ENCODE measurements at places on chromosomes 4 and X.

DNA sequence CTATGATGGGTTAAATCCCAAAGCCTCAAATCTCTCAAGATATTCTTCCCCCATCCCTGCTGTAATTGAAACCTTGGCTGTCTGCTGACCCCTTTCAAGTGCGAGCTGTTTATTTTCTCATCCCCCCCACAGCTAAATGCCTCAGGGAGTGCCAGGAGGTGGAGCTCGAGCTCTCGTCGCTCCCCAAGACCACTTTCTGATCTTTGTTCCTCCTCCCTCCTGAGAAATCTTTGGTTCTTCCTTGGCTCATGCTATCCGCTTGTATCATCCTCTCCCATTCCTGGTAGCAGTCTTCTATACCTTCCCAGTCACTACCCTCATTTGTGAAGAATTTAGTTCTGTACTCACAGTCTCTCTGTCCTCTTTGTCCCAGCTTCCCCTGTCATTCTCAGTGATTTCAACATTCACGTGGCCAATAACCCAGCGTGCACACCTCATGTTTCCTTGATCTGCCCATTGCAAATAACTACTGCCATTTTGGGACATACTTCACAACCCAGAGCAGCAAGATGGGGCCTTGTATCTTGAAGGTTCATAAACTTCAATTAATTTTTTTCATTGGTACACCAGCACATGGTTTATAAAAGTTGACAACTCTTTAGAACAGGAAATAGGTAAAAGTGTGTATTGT is 9.2 kb upstream of the SLC25A43 start:
- DNase-seq, result no peak

DNA sequence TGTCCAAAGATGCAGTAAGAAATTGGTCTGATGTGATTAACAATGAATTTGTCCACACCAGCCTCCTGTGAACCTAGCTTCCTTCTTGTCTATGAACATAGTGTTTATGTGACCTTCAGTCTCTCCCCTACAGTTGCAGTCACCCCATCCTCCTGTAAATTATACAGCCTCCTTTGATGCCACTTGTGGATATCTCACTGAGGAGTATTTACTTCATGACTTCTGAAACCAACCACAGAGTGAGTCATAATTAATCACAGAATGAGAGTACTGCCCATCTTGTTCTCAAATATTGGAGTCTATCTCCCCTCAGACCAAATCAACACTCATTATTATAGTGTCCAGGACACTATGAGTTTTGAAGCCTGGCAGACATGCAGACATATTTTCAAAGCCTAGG is 27.3 kb upstream of the XAGE2 start:
- DNase-seq, result no peak

- DNase-seq, result no peak
Measured at GRCh38 chrX:119488749-119489148, 20.5 kb downstream of the SLC25A5 start.

DNA sequence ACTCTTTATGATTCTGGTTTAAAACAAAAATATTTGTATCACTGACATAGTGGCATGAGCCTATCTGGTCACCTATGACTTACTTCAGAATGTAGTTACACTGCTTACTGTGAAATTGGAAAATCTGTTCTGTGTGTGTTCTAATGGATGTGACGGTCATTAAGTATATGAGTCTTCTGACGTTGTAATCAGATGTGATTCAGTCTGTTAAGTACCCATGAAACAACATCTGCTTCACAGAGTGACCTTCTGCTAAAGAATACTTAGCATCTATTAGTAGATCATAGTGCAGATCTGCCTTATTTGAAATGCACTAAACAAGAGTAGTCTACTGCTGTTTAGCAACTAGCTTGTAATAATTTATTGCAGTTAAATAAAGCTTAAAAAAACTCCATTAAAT is 317.1 kb downstream of the DCTD start:
- no peak for DNase-seq

DNA sequence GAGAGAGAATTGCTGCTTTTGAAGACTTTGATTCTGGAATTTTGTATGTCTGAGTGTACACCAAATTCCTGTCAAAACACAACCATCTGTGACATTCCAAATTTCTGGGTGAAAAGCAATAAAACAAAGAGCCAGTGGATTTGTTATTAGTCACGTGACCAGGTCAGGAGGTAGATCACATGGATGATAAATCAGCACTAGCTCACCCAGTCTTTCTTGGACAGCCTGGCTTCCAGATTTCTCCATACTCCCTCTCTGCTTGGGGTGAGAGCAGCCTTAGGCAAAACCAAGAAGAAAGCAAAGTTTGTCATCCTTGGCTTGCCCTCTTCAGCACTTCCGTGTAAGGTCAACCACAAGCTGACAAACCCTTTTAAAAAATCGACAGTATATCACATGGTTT is 194.2 kb downstream of the CLCN4 start:
- no peak for DNase-seq
